Skeletal muscle cell (primary cell): ENCODE measurements at places on chromosomes 11 and 22.

GRCh38 chr11:73988227-73988626, 5.6 kb upstream of the UCP2 start:
- DNase-seq = no peak

DNA sequence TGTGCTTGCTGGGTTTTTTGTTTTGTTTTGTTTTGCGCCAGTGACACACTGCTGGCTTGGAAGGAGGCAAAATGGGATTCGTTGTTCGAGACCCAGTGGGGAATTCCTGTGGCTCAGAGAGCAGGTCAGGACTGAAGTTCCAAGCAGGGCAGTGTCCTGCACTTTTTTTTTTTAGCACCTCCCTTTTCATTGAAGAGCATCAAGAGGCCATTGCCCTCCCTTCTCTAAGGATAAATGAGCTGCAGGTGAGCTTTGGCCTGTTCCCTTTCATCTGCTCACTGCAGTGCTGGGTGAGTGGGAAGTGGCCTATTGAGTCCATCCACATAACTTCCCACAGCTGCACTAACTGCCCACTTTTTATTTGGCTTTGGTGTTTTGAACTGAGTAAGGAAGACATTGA, 87.8 kb downstream of the ARHGAP42 start:
- no peak for DNase-seq

DNA sequence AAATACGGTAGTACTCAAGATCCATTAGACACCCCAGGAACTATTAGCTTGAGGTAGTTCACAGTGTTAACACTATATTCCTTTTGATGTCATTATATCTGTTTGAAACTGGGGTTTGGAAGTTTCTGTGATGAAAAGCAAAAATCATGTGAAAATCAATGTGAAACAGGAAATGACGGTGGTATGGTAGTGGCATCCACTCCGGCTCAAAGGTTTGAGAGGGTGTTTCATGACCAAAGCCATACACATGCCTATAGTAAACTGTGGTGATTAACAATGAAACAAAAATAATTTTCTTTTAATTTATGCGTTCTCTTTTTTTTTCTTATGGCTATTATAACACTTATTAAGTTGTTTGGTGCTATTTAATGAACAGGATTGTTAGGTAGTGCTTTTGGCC, 10.9 kb downstream of the RAB38 start:
- no peak for DNase-seq

GRCh38 chr11:8039530-8040260, 41.3 kb upstream of the TUB start:
- DNase-seq = no peak
